Cardiac fibroblast (primary cell): ENCODE measurements at places on chromosomes 12 and 14.

- DNase-seq = no peak
These were observed 2.9 kb downstream of the VCPKMT start for GRCh38 chr14:50113381-50114035.

DNA sequence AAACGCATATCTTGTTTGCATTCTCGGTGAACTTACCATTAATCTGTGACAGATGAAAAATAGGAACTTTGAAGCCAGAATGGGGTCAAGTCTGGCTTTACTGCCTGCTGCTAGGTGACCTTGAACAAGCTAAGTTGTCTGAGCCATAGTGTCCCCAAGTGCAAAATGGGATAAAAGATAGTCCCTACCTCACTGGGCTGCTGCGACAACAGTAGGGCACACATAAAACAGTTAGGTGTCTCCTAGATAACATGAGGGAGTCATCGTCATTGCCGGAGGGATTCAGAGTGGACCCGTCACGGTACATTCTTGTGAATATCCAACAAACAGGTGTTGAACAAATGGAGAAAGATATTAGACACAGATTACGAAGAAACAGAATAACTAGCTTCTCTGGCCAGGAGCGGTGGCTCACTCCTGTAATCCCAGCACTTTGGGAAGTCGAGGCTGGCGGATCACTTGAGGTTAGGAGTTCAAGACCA, 71.2 kb downstream of the NINJ2 start:
- DNase-seq = no peak

DNA sequence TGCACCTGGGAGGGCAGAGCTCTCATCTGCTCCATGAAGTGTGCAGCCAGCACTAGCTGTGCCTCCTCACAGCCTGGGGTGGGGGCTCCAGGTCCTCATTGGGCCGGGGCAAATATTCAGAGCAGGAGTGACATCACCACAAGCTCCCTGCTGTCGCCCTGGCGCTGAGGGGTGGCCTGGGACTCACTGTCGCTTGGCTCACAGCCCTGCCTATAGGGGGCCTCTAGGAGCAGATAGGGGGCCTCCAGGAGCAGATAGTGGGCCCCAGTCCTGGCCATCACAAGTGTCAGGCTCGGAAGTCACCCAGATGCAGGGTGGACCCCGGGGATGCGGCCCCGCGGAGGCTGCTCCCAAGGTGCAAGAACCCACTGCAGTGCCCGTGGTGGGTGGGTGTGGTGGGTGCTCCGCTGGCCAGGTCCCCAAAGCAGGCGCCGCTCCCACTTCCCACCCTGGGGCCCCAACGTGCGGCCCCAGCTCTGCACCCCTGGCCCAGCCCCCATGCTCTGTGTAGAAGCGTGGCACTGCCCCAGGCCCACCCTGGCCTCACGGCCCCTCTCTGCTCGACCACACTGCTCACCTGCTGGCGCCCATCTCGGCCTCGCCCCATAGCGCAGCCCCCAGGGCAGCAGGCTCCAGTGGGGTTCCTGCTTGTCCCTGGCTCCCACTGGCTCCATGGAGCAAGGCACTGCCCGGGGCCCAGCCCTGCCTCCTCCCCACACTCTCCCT, 18.0 kb downstream of the SYNJ2BP start:
- DNase-seq = no peak

- DNase-seq = no peak
These were observed 127.0 kb downstream of the TSPAN9 start for GRCh38 chr12:3204143-3204542.

DNA sequence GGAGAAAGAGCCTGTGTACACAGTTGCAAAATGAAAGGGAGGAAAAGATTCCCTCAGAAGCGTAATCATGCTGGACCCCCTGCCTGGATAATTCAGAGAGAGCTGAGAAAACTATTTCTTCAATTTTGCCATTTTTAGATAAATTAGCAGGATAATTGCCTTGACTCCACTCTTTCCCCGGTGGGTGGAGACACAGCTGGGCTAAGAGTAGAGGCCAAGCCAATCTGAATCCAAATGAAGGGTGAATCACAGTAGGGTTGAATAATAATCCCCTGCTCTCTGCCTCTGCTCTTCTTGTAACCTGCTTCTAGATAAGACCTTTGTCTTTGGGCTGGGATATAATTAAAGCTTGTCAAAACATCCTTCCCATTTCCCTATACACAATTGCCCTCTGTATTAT, 150.1 kb downstream of the CAPZA3 start:
- no peak for DNase-seq

- DNase-seq = no peak
These were observed 172.4 kb upstream of the NUDT4 start for GRCh38 chr12:93205361-93205760.

- peak; percentile 23 for DNase-seq
These were observed 360.4 kb upstream of the FOXG1 start for GRCh38 chr14:28406196-28406595.

- no peak for DNase-seq
These were observed 51.8 kb downstream of the ZNF664 start for GRCh38 chr12:124024776-124025175.

- no peak for DNase-seq
These were observed 208.3 kb downstream of the GXYLT1 start for GRCh38 chr12:41936333-41936732.

DNA sequence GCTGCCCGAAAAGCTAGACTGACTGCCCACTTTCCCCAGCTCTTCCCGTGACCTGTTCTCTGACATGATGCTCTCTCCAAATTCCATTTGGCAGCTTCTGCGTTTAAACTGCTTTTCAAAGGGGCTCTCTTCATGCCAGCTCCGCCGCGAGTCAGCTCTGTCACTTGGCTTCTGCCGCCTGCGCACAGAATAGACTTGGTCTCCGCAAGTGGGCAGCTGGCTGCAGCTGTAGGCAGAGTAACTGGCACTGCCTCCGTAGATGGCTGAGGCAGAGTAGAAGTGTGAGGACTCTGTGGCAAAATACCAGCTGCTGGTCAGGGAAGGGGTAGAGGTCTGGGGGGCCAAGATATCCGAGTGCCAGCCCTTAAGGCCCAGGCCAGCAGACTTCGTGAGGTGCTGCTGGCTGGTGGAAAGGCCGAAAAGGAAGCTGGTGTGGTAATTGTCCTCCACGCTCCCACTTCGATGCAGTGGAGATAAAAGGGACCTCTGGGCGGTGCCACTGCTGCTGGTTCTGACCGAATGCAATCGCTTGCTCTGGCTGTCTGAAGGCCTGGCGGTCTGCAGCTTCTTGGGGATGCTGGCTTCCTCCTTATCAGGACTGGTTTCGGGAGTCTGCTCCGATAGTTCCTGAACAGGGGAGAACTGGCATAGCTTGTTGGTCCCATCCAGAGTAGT, 85.7 kb downstream of the DUSP16 start:
- no peak for DNase-seq

DNA sequence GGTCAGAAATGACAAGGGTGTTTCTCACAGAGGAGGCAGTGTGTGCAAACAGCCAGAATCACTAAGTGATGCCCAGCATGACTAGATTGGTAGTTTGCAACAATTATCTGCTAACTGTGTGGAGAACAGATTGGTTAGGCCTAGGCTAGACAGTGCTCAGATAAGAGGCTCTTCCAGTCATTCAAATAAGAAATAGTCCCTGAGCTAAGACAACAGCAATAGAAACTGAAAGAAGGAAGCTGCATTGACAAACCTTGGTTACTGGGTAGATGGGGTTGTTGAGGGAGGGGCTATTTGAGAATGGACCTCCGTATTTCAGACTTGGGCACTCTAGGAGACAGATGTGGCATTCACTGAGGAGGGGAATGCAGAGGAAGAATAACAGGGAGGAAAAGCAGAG, 255.0 kb upstream of the NPAS3 start:
- DNase-seq = no peak

- no peak for DNase-seq
These were observed 80.8 kb upstream of the AMIGO2 start for GRCh38 chr12:47160316-47161244.

DNA sequence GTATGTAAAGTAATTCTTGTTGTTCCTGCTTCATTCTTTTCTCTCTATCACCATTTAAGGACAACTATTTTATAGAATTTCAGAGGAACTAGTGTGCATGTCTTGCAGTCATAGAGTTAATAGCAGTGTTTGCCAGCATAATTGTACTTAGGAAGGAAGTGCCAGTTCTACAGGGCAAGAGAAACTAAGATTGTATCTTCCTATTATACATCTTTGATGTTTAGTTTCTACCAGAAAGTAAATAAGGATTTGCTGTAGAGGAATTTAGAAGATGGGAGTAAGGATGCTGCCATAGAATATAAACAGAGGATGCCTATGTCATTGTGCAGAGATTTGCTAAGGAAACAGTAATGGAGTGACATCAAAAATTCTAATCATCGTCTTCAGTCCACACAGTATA, 270.9 kb upstream of the NPAS3 start:
- no peak for DNase-seq

DNA sequence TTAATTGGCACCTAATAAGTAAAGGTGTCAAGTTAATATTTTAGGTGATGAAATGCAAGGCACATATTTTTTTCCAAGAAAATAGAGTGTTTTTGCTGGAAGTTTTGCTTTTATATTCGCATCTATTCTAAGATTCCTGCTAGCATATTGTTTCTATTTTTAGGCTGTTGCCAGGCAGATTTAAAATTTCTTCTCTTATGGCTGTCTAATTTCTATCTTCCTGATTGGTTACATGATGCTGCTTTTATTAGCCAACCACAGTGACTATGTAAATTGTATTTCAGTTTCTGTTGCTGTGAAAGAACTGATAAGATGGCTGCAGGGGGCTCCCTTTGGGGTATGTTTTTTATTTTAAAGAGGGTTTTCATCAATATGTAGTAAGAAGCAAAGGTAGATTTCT, 42.7 kb downstream of the ATF7IP start:
- DNase-seq = peak; percentile 64

DNA sequence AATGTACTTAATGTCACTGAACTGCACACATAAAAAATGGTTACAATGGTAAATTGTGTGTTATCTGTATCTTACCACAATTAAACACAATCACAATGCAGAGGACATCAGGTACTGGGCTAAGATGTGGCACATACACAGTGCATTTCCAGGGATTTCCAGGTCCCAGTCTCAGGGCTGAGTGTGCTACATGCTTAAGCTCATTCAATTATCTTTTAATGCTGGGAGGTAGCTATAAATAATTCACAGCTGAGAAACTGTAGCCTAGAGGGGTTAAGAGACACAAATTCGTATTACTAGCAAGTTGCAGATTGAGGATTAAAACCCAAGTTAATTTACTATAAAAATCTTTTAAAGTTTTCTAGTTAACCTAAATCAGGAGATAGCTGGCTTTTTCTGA, 67.1 kb downstream of the CRACR2A start:
- no peak for DNase-seq

- DNase-seq = no peak
These were observed 1.6 kb downstream of the IPO4 start for GRCh38 chr14:24186831-24187538.

DNA sequence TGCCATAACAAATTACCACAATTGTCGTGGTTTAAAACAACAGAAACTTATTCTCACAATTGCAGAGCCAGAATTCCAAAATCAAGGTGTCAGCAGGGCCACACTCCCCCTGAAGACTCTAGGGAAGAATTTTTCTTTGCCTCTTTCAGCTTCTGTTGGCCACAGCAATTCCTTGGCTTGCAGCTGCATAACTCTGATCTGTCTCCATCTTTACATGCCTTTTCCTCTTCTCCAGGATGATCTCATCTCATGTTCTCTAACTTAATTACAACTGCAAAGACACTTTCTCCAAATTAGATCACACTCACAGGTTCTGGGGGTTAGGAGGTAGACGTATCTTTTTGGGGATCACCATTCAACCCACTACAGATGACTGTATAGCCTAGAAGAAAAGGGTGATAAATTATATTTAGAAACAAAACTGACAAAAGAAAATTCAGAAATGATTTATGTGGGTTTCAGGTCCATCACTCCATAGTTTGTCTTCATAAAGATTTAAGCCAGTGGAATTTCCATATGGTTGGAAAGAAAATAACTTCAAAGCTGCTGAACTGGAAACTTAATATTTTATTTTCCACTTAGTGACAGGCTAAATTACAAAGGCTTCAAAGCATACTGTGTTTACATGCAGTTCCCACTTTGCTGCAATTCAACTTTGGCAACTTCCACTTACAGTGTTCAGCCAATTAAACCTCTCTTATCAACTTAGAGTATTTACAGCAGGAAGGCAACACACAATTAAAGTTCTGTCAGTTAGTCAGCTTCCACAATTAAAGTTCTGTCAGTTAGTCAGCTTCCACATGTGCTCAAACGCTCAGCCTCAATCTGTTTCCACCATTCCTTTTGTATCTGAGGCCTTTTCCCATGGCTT, 213.3 kb downstream of the EPS8 start:
- no peak for DNase-seq

- DNase-seq = peak; percentile 87
These were observed 25.3 kb downstream of the PPFIBP1 start for GRCh38 chr12:27549236-27549800.

DNA sequence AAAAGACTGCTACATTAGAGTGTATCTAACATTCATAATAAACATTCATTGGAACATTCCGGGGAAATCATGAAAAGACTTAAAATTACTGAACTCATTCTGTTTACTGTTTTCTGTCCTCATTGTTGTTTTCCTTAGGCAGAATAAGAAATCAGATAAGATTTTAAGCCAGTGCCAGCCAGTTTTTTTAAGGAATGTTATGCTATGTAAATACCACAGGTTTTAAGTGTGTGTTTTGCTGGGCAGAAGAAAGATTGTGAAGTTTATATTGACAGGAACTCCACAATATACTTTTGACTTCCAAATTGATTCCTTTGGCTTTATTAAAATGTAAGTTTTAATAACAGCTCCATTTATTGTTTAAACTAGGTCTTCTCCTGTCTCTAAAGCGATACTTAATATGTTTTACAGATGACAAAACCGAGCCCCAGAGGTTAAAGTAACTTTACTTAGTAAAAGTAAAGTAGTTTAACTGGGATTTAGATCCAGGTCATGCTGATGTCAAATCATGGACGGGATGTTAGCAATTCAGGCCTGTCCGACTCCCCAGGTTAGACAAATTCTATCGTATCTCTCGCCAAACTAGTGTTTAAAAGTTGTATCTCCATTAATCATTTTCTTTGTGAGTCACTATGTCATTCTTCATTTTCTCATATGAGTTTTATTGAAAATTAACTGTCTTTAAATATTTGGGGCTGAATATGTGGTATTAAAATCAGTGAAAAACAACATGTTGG, 1.7 kb downstream of the LARP4 start:
- DNase-seq = no peak

DNA sequence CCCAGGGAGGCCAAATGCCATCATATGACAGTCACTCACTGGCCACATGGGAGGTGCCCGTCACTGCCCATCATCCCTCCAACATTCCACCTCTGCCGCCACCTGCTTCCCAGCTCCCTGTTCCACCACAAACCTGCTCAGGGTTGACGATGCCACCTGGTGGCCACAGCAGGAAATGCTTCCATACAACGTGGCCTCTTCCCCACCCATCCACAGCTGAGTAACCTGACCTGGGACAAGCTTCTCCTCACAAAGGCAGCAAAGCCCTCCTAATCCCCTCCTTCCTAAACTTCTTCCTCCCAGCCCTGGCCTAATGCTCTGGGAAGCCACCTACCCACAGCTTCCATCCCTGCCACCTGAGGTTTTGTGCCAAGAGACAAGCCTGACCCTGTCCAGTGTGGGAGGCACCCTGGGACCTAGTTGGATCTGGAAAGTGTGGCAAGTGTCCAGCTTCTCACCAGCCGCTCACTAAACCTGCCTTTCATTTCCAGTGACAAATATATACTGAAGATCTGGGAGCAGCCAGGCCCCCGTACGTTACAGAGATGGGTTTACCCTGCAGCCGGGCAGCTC, 4.3 kb downstream of the DEGS2 start:
- DNase-seq = no peak
